ENCODE measurements at places on chromosomes 5 and 9.

DNA sequence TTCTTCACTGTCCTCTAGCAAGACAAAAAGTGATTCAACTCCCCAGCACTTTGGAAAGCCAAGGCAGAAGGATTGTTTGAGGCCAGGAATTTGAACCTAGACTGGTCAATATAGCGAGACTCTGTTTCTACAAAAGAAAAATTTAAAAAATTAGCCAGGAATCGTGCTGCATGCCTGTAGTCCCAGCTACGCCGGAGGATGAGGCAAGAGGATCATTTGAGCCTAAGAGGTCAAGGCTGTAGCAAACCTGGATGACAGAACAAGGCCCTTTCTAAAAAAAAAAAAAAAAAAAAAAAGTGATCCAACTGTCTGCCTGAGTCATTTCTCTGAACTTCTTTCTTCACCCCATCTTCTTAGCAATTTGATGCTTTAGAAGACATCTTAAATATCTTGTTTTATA lies 12.4 kb downstream of the ITGA2 start:
- no peak for DNase-seq

- no peak for DNase-seq
Observed at GRCh38 chr5:116569999-116570398, 4.6 kb downstream of the SEMA6A start.

- DNase-seq: no peak
Observed at GRCh38 chr9:3087697-3088096, 243.8 kb upstream of the PUM3 start.

DNA sequence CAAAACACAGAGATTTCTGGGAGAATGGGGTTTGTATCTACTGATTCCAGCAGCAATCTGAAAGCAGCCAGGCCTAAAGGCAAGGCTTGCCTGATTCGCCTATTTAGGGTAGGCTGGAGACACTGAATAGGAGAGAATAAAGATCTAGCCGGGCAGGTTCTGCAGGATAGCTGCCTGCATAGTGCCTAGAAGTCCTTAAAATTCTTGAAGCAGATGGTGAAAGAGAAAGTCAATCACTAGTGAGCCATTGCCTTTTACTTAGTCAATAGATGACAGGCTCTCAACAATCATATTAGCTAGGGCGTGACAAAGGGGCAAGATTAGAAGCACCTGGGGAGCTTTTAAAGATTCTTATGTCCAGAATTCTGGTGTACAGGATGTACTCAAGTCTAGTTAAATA lies 522.7 kb downstream of the HTR1A start:
- no peak for DNase-seq

DNA sequence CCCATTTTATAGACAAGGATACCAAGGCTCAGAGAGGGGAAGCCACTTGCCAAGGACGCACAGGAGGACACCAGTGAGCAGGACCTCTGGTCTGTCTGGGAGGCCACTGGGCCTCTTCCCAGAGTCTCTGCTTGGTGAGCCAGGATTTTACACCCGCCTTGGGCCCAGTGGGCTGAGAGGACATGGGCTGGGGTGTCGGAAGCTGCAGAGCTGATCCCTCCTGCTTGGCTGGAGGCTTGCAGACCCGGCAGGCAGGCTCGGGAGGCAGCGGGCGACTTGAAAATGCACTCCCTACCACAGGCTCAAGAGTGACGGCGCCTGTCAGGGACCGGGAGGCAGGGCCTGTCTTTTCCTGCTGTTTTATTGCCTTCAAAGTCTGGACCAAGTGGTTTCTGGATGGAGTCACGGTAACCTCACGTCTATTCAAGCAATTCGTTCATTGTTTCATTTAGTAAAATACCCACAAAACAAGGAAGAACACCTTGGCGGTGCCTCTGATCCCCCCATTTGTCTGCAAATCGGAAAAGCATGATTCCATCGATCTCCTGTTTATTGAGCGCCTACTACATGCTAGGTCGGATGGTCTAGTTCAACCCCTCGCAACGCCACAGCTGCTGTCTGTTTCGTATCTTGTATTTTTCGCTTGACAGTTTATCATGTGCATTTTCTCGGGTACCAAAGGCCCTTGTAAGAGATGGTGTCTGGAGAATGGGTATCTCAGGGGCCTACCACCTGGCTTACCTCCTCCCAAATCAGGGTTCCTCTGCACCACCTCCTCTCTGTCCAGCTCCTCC lies 108.1 kb upstream of the IER5L start:
- DNase-seq: no peak

DNA sequence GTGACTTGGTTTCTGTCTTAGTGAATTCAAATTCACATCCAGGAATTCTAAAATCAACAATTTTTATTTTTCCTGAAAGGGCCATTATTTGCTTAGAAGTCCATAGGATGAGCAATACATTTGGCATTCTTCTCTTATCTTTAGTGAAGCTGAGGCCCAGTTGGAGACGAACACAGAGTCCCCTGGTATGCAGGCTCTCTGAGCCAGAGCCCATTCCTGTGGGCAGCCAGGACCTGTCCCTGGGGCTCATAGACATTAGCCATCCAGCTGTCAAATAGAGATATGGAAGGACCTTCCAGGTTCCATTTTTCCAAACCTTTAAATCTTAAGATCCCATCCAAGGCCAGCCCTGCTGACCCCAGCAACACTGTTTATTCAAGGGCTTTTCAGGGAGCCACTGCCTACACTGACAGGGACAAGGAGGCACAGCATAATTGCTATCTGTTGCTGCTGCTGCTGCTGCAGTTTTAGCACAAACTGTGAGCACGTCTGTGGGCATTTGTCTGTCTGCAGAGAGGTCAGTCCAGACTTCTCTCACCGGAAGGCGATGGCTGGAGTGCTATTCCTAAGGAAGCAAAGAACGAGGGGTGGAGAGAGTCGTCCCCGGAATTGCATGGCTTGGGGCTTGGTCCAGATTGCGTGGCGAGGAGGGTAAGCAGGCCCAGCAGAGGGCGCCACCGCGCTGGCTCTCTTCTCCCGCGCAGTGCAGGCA lies 639.0 kb downstream of the CCDC171 start:
- DNase-seq: no peak

DNA sequence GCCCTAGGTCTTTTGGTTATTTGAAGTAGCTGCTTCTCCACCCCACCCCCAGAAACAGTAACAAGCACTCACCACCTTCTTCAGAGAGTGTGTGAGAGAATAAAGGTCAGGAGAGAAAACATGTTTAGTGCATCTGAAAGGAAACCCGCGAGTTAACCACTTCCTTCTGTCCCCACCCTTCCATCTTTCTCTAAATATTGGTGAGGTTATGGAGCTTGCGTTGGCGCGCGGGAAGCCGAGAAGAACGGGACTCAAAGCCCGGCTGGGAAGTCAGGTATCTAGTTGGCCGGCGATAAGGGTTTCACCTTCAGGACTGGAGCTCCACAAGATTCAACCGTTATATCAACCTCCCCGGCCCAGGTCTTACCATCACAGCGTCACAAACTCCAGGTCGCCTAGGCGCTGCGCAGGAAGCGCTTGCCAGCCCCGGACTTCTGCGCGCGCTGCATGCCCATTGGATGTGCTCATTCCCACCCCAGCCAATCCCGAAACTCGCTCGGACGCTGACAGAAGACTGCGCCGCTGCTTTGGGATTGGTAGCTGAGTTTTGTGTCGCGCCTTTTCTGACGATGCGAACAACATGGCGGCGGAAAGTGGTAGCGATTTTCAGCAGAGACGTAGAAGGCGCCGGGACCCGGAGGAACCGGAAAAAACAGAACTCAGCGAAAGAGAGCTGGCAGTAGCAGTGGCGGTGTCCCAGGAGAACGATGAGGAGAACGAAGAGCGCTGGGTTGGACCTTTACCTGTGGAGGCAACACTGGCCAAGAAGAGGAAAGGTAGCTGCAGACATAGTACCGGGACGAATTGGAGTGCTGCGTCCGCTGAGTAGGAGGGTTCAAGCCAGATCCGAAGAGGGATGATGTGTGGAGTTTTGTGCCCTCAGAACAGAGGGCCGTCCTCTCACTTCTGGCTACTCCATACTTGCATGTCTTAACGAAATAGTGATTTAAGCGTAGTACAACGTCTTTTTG lies at the start of the genes CENPK and PPWD1:
Gene CENPK, minus strand, starts transcription at position 438 of the 971 bp plus-strand sequence. CDS start 8,261 bp downstream, outside the sequence.
Gene PPWD1, plus strand, starts transcription at position 566 of the 971 bp plus-strand sequence. Its CDS starts 15 bp downstream, at position 581.
- peak; percentile 98 for DNase-seq

- no peak for DNase-seq
Observed at GRCh38 chr5:134647750-134648424, 698 bp upstream of the SEC24A start.

- DNase-seq: no peak
Observed at GRCh38 chr9:95679874-95680273, 163.1 kb upstream of the PTCH1 start.

- no peak for DNase-seq
Observed at GRCh38 chr5:42066131-42066530, 141.1 kb downstream of the FBXO4 start.

DNA sequence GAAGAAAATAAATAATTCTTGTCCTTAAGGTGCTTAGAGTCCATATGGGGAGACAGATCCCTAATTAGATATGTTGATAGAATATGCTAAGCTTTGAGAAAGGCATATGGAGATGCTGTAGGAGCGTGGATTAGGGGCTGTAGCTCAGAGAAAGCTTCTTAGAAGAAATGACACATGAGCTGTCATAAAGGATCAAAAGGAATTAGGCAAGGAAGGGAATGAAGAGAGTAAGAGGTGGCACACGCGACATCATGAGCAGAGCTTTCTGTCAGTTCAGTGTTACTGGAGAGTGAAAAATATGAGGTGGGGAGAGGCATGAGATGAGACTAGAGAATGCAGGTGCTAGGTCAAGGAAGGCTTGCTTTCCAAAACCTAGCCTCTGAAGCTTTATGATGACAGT lies 118.6 kb downstream of the KIAA0825 start:
- DNase-seq: no peak

DNA sequence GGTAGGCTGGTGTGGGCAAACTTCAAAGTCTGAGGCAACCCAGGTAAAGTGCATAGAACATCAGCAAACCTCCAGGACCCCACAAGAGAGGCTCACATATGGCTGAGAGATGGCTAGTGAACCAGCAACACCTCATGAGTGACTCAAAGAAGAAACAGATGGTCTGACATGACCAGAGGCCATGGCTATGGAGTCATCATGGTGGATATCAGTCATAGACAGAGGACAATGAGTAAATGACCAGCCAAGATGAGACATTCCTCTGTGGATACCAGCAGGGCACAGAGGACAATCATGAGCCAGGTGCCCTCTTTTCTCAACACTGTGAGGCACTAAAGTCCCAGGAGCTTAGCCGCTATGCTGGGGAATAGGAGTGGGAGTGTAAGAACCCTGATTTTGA lies 180.8 kb downstream of the RASEF start:
- DNase-seq: no peak

- no peak for DNase-seq
Observed at GRCh38 chr5:115627295-115627865, 1.5 kb upstream of the TMED7 start.

- no peak for DNase-seq
Observed at GRCh38 chr5:73900566-73900965, 274.6 kb downstream of the ARHGEF28 start.

DNA sequence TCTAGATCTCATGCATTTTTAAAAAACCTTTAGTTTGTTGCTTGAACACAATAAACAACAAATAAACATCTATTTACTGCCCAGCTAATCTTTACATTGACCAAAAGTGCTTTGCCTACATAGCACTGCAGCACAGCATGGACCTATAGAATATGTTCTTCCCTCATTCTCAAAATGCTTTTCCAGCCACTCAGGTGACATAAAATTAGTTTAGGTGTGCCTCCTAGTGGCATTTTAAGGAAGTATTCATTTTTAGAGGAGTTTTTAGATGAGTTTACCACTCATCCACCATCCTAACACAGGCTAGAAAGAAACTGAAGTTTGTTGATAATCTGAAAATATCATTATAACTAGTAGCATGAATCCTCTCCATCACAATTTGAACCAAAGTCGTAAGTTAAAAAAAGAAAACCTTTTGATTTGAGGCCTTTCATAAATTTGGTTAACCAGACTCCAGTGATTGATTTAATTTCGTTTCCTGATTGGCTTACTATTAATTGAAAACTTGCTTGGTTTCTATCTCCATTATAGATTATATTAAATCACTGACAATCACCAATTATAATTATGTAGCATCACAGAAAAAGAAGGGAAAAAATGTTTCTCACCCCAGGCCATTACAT lies 12.6 kb downstream of the PLGRKT start:
- DNase-seq: no peak

GRCh38 chr9:111891910-111892499 lies 4.6 kb upstream of the UGCG start:
- no peak for DNase-seq

GRCh38 chr9:86175743-86176456 lies 76.5 kb upstream of the GOLM1 start:
- no peak for DNase-seq

DNA sequence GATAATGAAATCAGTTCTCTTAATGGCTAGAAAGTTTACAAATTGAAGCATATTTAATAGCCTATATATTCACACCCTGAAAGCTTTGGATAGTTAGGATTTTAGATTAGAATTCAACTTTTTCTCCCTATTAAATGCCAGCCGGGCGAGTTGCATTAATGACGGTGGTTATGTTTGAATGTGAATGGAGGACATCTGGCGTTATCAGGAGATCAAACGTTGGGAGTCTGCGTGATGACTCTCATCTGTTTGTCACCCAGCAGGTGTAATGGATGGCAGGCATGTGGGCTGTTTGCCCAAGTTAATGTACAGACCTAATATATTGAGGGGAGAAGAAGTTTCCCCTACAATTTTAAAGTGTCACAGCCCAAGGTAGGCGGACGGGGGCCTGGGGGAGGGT lies 1227.7 kb upstream of the WWC1 start:
- no peak for DNase-seq

DNA sequence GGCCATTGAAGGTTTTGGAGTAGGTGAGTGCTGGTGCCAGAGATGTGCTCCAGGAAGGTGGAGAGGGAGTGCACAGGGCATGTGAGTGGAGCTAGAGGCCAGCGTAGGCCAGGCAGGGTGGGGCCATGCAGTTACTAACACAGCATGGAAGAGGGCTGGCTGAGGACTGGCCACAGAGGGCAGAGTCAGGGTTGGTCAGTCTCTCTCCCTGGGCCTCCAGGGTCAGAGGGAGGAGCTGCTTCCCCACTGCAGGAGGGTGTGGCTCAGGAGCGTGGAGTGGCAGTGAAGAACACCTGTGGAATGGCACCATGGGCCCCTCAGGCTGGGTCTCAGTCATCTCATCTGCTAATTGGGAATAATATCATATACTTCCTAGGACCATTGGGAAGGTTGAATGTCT lies 167.7 kb downstream of the MACROH2A1 start:
- no peak for DNase-seq

GRCh38 chr9:68609901-68610415 lies 69.3 kb upstream of the TMEM252 start:
- DNase-seq: no peak

GRCh38 chr9:129809346-129809745 lies 6.4 kb downstream of the TOR1B start:
- no peak for DNase-seq

DNA sequence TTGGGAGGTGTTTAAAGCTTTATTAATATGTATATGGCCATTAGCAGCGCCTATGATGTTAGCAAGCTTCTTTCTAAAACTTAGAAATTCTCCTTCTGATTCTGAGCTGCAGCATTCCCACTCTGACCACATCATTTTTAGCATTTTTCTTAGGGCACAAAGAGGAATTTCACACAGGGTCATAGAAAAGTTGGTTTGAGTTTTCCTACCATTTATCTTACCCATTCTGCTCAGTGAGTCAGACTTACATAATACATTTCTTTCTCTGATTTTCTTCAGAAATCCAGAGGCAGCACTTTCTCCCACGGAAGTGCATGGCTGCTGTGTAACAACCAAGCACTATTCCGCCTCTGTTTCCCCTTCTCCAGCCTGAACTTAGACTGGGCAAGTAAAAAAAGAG lies 246.6 kb downstream of the ARL15 start:
- no peak for DNase-seq

GRCh38 chr9:87818308-87818707 lies 64.4 kb upstream of the SPATA31E1 start:
- DNase-seq: no peak
